HFF-Myc (cell line): ENCODE measurements at places on chromosomes 1 and 21.

DNA sequence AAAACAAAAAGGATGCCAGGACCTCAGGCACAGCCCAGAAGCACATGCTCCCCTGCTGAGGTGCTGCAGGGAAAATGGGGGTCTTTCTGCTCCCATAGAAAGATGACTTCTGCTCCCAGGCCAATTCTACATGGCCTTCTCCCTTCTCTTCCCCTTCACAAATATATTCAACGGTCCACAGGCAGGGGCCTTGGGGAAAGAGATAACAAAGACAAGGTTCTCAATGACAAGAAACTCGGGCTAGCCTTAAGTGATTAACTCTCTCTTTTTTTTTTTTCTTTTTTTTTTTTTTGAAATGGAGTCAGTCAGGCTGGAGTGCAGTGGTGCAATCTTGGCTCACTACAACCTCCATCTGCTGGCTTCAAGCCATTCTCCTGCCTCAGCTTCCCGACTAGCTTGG lies 54.2 kb downstream of the H3-3A start:
- DNase-seq, result no peak

DNA sequence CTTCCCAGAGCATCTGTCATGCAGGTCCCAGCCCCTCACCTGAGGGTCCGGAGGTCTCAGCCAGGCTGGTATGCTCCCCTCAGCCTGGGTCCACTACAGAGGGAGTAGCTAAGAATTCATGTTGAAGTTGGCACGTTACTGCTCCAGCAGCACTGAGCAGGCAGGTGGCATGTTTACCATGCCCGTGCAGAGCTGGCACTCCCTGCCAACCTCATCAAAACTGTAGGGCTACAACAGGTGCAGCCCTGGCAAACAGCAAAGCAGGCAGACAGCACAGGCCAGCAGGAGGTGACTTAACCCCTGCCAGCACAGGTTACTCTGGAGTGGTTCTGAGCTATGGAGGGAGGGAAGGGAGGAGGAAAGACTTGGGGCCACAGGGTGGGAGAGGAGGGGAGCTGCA lies 46.4 kb downstream of the NUAK2 start:
- no peak for DNase-seq

DNA sequence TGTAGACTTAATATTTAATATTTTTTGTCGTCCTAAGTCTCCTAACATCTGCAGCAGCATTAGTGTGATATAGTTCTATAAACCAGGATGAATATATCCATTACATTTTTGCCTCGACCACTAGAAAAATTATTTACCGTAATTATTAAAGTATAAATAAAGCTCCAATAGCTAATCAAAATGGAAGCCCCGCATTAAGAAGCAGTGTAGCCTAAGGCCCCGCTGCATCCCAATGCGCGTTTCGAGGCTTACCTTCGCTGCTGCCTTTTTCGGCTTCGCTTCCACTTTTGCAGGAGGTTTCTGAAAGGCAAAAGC lies 891 bp downstream of the HMGN1 start:
- DNase-seq, result no peak

DNA sequence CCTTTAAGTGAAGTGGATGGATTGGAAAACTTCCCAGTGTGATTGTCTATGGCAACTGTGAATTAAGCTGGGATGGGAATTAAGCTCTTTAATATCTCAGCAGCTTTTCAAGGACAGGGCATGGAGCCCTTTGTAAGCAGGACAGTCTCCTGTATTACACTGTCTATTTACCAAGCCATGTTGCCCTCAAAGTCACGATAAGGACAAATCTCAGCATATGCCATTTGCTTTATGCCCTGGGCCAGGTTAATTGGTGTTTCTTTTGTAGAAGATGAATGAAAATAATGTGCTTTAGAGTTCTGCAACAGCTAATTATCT lies 17.6 kb downstream of the UTP25 start:
- DNase-seq, result no peak

DNA sequence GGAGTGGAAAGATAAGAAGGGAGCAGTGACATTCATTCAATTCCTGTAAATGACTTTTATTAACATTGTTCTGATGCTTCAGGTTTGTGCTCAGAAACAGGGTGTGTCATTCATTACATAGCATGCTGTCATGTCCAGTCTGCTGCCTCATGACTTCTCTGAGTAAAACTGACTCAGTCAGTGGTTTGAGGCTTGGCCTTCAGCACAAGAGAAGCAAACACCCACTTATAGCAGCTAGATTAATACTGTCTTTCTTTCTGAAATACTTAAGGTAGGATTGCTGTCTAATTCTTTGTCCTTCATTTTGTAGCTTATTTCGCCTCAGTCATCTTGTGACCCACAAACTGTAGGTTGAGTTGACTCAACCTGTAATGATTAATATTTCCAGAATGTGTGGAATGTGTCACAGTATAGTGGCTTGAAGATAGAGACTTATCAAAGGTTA lies 32.9 kb downstream of the RASAL2 start:
- peak; percentile 14 for DNase-seq

DNA sequence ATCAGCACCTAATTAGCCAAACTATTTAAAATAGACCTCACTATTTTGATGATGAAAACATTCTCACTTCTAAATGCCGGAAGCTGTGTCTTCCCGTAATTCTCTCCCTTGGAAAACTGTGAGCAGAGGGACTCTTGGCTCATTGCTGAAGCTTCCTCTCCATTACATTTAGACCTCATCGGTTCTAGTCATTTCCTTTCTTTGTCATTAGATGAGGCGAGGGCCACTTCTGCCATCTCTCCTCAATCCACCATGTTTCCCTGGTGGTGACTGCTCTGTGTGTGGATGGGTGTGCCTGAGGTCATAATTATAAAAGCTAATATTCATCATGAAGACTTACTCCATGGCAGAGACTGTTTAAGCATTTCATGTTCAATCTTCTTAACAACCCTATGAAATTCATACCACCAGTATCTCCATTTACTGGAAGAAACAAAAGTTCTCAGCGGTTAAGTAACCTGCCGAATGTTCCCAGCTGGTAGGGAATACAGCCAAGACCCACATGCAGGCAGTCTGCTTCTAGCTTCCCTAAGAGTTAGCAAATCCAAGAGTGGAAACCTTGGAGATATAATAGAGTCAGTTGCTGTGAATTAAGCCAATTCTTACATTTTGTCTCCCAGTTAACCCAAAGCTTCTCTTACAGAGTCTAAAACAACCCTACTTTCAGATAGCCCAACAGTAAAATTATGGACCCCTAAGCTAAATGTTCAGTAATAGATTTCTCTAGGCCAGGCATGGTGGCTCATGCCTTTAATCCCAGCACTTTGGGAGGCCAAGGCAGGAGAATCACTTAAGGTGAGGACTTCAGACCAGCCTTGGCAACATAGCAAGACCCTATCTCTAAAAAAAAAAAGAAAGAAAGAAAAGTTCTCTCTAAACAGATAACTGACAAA lies 156.2 kb downstream of the ZBTB18 start:
- no peak for DNase-seq

- peak; percentile 30 for DNase-seq
Measured at GRCh38 chr1:58932859-58933598, 149.2 kb upstream of the JUN start.

DNA sequence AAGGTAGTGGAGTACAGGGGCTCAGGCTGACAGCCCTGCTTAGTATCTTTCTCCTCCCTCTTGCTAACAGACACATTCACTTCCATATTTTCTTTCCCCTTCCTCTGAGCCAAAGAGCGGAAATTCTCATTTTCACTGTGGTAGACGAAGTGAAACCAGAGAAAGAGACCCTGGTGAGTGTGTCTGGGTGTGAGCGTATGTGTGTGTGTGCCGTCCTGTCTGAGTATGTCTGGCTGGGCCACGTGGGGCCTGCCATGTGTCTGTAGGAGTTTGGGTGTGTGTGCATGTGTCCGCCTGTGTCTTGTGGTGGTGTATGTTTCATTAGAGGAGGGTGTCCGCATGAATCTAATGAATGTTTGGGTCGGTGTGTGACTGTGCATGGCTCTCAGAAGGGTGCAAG lies 1.7 kb downstream of the COL8A2 start:
- no peak for DNase-seq

- no peak for DNase-seq
Measured at GRCh38 chr1:242206994-242207393, 208.1 kb upstream of the MAP1LC3C start.

- DNase-seq, result no peak
Measured at GRCh38 chr1:37602750-37603694, 7.3 kb upstream of the GNL2 start.

DNA sequence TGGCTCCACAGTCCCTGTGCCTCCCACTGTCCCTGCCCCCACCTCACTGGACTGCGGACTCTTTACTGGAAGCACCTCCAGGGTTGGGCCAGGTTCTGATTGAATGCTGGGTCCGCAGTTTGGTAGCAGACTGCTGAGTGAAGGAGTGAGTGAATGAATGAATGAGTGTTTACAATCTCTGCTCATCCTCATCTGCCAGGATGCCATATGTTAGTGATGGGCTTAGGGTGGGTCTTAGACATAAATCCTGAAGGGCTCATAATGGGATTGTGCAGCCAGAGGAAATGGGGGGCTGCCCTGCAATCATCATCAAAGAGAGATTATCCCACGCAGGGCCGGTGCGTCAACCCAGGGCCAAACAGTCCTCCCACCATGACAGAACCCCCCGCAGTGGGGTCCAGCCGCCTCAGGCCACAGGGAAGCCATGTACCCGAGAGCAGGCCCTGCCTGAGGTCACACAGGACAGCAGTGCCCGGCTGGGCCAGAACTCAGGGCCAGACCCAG lies 26.1 kb downstream of the SLC1A7 start:
- no peak for DNase-seq

DNA sequence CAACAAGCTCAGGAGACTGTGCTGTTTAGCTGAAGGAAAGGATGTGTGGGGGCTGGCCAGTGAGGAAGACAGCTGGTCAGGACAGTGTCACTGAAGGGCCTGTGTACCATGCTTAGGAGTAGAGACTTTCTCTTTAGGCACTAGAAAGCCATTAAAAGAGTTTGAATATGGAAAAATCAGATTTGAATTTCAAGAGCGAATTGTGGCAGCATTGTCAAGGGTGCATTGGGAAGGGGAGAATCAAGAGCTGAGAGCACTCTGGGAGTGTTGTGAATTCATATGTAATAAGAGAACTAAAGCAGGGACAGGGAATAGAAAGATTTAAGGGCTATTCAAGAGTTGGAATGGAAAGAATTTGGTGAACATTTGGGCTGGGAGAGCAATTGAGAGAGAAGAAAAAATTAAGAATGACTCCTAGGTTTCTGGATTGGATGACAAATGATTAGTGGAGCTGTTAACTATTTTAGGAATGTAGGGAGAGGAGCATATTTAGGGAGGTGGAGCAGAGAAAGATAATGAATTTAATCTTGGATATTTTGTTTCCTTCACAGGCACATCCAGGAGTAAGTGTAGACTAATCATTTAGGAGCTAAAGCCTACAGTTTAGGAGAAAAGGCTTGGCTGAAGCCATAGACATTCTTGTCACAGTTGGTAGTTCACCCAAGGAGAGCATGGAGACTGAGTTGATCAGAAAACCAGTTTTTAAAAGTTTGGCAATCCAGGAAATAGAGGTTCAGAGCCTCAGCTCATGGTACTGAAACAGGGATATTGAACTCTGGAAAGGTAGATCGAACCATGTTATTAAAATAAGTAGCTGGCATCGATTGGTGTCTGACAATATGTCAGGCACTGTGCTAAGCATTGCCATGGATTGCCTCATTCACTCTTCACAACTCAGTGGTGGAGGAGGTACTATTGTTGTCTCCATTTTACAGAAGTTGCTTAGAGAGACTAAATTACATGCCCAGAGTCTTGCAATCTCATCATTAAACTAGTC lies 23.1 kb upstream of the TOR3A start:
- DNase-seq, result no peak

GRCh38 chr1:186113461-186113860 lies 261.6 kb downstream of the TPR start:
- no peak for DNase-seq

DNA sequence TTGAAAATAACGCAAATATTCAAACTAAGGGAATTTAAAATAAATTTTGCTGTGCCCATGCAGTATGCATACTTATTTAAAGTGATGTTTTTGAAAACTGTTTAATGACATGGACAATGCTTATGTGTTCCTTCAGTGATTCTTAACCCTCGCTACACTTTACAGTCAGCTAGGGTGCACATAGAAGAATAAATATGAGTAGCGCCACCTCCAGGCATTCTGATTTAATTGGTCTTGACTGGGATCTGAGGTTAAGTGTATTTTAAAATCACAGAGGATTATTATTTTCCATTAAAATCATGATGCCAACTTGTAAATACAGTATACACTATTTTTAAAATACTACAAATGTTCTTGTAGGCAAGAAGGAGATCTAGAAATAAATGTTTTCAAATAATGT lies 373.5 kb upstream of the ADGRL4 start:
- no peak for DNase-seq
